Transverse colon (tissue), 4 donors: ENCODE measurements at places on chromosomes 11 and 22.

GRCh38 chr22:49535126-49535525 lies 292.5 kb downstream of the BRD1 start:
- DNase-seq = no peak

DNA sequence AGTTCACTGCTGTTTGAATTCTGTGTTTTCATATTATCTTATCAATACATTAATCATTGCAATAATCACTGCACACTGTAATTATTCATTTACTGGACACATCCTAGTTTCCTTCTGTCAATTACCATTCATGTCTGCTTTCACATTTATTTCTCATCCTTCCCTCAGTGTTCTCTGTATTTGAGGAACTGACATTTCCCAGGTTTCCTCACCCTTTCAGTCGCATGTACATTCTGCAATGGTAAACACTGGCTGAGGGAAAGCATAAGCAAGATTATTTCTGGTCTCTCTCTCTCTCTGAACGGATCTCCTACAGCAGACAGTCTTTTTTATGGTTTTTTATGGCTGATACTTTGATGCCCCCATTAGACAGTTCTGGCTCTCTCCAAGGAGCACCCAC lies 4.2 kb upstream of the HBD start:
- no peak for DNase-seq

- peak; percentile 54 for DNase-seq
These were observed 57.4 kb downstream of the CLMP start for GRCh38 chr11:123137431-123138224.

GRCh38 chr11:70398834-70399680 lies 728 bp downstream of the CTTN start:
- peak; percentile 26 for DNase-seq

- peak; percentile 37 for DNase-seq
These were observed 886 bp downstream of the PITPNM1 start for GRCh38 chr11:67504005-67504949.
